CD4-positive, alpha-beta T cell (primary cell): ENCODE measurements at places on chromosomes 16 and 17. TPM values are rescaled to one million over a fixed set of nuclear protein-coding genes. Genes with fewer than 3 reads are reported as not detected.

DNA sequence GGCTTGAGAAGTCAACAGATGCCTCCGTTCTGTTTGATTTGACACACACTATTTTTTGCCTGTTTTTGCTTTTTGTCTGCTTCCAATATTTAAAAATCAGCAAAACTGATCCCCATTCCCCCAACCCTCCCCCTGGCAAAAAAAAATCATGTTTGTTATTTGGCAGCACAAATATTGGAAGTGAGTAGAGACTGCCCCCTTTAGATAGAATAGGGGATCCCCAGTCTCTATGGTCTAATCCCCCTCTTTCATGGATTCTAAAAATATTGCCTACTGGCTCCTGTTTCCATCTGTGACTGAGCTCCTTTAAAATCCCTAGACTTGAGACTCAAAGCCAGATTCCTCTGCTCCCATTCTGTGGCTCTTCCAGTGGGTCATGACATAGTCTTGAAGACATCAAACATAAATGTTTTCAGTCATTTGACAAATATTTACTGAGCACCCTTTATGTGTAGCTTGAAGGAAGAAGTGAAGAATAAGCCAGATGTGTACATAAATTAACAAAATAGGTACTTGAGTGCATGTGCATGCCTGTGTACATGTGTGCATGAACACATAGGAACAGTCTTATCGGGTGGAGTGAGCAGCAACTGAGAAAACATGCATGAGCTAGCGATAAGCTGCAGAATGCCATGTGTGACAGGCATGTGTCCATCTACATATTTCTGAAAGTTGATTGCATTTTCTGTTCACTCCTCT, 101.2 kb downstream of the SALL1 start:
- no peak for DNase-seq

- DNase-seq: no peak
These were observed 6.6 kb upstream of the EFCAB13 start for GRCh38 chr17:47317119-47317518.

The ABCA10 gene
- 1.5 TPM for total RNA-seq

GRCh38 chr16:48123104-48123788, 32.5 kb downstream of the ABCC12 start:
- no peak for DNase-seq

GRCh38 chr17:39700148-39700987, 504 bp downstream of the ERBB2 start:
- no peak for DNase-seq

GRCh38 chr16:3652373-3653195, 1.9 kb upstream of the DNASE1 start:
- no peak for DNase-seq

DNA sequence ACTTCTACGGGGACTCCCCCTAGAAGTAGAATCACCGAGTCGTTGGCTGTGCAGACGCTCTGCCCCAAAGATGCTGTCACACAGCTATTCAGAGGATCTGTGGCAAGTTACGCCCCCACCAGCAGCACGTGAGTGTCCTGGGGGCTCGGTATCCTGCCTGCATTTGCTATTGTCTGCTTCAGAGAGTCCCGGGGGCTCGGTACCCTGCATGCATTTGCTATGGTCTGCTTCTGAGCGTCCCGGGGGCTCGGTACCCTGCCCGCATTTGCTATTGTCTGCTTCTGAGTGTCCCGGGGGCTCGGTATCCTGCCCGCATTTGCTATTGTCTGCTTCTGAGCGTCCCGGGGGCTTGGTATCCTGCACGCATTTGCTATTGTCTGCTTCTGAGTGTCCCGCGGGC, 23.8 kb upstream of the ZNF469 start:
- no peak for DNase-seq

The NPIPB12 gene
- total RNA-seq: 83.2 TPM

The PRR15L gene
- not detected for total RNA-seq

GRCh38 chr16:57619606-57620334, 8.7 kb upstream of the ADGRG1 start:
- DNase-seq: no peak

GRCh38 chr17:36686123-36686669, 84.8 kb downstream of the MRM1 start:
- DNase-seq: no peak

DNA sequence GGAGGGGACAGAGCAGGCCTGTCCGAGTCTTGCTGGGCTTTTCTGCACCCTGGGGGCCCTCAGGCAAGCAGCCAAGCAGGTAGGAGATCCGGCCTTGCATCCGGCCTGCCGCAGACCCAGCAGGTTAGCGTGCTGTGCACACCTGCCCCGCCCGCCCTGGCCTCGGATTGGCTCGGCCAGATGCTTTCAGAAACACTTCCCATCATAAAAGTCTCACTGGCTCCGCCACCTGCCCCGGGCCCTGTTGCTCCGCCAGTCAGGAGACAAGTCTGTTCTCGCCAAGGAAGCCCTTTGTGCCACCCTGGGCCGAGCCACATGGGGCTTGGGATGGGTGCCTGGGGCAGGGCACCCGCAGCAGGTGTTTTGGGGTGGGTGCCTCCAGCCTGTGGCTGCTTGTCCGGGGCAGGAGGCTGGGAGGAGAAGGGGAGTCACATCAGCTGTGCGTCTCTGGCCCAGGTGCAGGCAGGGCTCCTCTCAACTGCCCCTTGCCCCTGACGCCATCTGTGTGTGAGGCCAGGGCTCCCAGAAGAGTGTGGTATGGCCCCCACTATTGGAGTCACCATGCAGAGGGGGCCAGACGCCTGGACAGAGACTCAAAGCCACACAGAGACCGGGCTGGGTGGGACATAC, 228.2 kb upstream of the GSE1 start:
- DNase-seq: no peak

The MFSD6L gene
- total RNA-seq: not detected

The GPRC5C gene
- total RNA-seq: not detected

DNA sequence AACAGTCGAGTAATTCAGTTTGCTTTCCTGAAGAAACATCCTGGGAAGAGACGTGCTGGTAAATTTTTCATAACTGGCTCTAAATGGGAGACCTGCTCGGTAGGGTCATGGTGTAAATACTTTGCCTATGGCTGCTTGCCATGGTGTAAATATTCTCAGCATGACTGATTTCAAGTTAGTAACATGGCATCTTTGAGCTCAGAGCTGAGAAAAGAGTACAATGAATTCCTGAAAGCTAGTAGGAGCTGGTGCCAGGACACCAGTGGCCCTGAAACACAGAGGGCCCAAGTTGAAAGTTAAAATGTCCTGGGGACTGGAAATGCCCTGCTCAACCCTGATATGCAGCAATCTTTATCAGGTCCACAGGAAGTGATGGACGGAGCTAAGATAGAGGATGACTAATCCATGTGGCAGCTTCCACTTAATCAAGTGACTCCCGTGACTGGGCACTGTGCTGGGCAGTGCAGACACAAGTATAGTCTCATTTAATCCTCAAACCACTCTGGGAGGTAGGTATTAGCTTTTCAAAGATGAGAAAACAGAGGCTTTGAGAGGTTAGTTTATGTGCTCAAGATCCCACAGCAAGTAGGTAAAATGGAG, 130.1 kb upstream of the ADAMTS18 start:
- no peak for DNase-seq

DNA sequence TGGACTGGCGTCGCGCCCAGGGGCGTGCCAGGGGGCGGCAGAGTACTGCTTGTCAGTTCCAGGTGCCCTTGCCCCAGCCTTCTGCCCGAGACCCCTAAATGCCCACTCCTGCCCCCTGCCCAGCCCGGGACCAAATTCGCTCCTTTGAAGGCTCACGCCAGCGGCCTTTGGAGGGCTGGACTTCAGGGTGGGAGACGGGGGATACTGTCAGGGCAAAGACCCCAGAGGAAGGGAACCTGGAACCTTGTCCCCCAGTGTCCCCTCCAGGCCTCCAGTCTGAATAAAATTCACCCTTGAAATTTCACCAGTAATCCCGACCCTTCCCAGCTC, 737 bp downstream of the OTOP3 start:
- DNase-seq: no peak

The RHBDL1 gene
- total RNA-seq: 6.9 TPM

The MRPS7 gene
- 35.2 TPM for total RNA-seq

The STH gene
- total RNA-seq: not detected

DNA sequence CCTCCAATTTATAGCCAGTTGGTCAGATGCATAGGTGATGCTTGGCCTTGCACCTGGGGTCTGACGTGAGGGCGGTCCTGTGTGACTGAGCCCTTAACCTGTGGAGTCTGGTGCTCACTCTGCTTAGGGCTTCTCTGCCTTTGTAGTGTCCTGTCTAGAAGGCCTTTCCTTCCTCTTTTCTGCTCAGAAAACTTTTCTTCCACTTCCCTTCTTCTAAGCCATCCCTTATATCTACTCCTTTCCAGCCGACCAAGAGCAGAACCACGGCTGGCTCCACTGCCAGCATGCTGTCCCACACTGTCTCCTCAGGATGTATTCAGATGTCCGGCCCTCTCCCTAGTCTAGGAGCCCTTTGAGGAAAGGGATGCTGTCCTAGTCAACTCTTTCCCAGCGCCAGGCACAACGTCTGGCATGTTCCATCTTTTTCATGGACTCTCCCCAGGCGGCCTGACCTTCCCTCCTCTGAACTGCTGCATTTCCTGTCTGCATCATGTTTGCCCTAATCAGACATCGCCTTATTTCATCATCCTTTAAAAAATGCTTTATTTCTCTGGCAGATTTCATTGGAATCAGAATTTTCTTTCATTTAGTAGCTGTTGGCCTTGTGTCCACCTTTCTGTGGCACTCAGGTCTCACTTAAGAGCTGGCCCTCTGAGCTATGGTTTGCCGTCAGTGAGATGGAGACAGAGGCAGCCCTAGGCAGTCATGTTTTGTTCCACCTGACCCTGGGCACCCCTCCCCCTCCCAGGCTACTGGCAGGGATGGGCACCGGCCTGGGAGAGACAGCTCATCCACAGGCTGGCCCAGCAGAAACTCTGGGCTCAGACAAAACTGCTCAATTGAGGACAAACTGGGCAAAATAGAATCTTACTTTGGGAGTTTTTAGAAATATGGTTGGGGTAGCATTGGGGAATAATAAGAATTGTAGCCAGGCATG, 15.5 kb upstream of the BRCA1 start:
- no peak for DNase-seq

The TNFRSF17 gene
- total RNA-seq: not detected

GRCh38 chr16:86396422-86396821, 113.9 kb upstream of the FOXF1 start:
- DNase-seq: no peak

DNA sequence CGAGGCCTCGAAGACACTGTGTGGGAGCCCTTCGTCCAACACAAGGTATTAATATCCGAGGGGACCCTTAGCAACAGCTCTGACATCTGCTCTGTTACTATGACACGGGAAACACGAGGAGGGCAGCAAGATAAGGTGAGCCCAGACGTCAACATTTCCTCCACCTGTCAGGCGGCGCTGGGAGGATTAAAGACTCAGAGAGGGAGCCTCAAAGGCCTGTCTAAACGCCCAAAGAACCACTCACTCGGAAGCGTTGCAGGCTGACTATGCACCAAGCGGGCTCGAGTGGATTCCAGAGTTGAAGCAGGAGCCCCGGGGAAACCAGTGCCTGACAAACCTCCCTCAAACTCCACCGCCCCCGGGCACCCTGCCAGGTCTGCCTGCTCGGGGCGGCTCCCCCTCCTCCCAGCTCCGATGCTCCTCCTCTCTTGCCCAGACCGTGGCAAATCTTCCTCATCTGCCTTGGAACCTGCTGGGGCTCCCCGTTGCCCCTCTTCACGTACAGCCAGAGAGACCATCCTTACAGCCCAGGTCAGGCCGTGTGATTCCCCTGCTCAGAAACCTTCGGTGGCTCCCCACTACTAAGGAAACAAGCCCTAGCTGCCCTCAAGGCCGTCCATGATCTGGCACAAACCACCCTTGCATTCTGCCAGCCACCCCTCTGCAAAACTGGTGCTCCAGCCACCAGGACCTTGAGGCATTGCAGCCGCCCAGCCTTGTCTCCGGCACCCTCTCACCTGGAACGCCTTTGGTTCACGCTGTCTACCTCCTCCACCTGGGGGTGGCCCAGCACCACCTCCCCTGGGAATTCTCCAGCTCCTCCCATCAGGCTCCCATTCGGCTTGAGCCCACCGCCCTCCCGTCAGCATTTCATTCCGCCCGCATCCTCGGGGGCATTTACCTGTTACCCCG, 16.2 kb downstream of the RPH3AL start:
- peak; percentile 16 for DNase-seq

The NLE1 gene
- 8.9 TPM for total RNA-seq

DNA sequence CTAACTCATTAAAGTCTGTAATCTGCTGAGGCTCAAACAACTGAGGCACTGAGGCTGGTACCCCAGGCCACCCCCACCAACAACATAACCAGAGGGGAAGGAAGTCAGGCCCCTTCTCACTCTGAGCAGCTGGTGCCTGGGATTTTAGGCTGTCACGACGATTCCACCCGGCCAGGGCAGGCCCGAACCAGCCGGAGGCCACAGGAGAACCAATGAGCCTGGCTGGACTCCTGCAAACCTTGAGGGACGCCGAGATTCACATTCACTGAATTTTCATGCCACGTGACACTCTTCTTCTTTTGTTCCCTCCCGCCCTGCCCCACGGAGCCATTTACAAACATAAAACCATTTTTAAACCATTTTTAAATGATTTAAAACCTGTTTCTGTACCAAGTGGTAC, 48.1 kb downstream of the RPH3AL start:
- no peak for DNase-seq

The CD300LB gene
- 0.56 TPM for total RNA-seq

- DNase-seq: no peak
These were observed 59.2 kb downstream of the B9D1 start for GRCh38 chr17:19303367-19303776.

- DNase-seq: no peak
These were observed 100.7 kb downstream of the HIC1 start for GRCh38 chr17:2155573-2155972.

- DNase-seq: no peak
These were observed 12.5 kb upstream of the ATP2A3 start for GRCh38 chr17:3976675-3977171.

GRCh38 chr16:53378138-53378537, 56.1 kb upstream of the RBL2 start:
- no peak for DNase-seq

DNA sequence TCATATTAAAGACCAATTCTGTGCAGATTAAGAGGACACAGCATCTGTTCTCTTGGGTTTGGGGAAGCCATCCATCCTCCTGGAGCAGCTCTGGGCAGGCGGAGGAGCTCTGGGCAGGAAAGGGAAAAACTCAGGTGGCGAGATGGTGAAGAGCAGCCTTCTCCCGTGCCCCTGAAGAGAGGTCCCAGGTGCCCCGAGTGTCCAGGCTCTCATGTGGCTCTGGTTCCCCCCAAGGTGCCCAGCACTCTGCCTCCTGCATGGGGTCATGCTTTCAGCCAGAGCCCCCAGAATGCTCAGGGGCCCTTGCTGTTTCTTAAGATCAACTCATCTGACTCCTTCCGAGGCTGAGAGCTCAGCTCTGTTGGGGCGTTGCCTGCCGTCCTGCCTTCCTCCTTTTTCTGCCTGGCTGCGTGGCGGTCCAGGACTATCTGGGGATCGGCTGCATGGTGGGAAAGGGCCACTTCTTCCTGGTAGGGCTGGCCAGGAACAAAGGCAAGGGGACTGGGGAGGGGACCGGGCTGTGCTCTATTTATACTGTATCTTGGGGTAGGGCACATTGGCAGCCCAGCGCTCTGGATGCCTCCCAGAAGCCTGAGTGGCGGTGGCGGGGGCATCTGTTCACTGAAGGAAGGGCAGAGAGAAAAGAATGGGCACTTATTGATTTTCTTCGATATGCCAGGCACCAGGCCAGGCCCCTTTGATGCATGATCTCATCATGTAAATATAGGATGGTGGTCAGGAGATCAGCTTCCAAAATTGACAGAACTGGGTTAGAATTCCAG, 103.2 kb upstream of the SDK2 start:
- no peak for DNase-seq
